ENCODE measurements at places on chromosomes 16 and 17. TPM values are rescaled to one million over a fixed set of nuclear protein-coding genes. Genes with fewer than 3 reads are reported as not detected.
A peak's percentile ranks its signal among the peaks of the same experiment; 100 is the strongest.

KRT28 gene
- total RNA-seq, result not detected

SAMD14 gene
- total RNA-seq, result 1.2 TPM

ZFHX3 gene
- 0.68 TPM for total RNA-seq

CYBA gene
- not detected for total RNA-seq

C16orf89 gene
- 1.0 TPM for total RNA-seq

CRYBA1 gene
- total RNA-seq, result not detected

MT4 gene
- total RNA-seq, result not detected

SLC4A1 gene
- not detected for total RNA-seq

LCAT gene
- 1.1 TPM for total RNA-seq

LITAFD gene
- total RNA-seq, result not detected

C17orf50 gene
- not detected for total RNA-seq

GRCh38 chr16:48146710-48147109 lies 9.1 kb downstream of the ABCC12 start:
- DNase-seq, result no peak

GRCh38 chr17:40735016-40735415 lies 20.1 kb downstream of the KRT25 start:
- DNase-seq, result no peak

DNA sequence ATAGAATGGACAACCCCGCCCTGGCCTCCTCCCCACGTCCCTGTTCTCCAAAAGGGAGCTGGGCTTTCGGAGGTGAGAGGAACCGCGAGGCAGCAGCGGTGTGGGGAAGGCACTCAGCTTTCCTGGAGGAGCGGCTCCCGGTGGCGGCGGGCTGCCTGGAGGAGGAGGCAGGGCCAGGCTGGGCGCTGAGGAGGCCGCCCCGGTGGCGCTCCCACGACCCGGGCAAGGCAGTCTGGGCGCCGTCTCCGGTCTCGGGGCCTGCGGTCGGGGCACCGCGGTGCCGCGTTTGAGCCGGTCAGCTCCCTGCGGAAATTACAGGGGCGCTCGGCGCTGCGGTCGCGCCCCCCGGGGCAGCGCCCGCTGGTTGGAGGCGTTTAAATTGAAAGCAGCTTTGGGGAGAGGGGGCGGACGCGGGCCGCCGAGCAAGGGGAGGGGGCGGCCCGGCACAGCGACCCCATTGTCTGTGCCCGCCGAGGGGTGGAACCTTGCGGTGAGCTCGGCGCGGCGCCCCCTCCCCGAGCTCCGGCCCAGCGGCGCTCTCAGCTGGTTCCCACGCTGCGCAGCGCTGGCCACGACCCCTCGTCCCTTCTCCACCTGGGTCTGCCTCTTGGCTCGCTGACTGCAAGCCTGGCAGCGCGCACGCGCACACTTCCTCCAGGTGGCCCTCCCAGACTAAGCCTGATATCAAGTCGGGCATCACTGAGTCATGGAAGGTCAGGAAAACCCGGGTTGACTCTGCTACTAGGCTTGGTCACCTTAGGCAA lies 58.7 kb upstream of the DLX4 start:
- no peak for DNase-seq

- DNase-seq, result peak; percentile 92
These were observed at the start of gene CCL2 for GRCh38 chr17:34254651-34255380. TSS of gene CCL2 (plus strand) at chr17:34255285. CDS start at chr17:34255350, 65 bp downstream.

DNA sequence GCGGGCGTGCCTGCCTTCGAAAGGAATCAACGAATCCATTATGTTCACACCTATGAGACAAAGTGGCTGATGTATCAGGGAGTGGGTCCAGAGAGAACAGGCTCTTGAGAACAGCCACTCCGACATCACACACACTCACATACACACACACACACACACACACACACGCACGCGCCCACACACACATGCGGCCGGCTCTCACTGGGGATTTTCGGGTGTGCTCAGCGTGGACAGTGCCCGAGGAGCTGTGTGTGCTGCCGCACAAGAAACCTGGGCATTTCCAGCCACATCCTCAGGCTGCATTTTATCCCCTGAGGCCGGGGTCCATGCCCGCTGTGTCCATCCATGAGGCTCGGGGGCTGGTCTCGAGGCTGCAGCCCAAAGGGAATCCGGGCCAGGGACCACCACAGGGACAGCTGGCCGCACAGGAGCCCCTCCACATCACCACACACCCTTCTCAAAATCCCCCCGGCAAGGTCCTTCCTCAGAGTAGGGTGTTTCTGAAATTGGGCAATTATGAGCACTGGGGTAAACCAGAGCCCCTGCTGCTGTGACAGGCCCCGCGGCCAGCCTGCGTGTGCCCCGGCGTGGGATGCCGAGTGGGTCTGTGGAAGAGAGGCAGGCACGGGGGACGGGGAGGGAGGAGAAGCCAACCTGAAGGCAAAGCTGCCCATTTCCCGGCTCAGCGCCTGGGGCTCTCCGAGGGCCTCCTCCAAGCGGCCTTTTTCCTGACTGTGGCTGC lies 24.8 kb downstream of the MRM3 start:
- DNase-seq, result no peak

DNA sequence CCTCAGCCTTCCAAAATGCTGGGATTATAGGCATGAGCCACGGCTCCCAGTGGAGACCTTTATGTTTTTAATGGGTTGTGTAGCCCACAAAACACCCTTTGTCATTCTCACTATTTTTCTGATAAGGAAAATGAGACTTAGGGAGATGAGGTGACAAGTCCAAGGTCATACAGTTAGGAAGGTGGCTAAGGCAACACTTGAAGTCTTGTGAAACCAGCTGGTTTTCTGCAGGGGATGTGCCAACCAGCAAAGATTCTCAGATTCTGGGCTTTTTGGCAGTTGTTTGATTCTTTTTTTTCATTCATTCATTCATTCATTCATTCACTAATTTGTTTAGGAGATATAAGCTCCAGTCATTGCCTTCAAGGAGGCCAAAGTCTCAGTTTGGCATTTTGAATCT lies 10.0 kb upstream of the PHOSPHO1 start:
- DNase-seq, result no peak

GRCh38 chr17:56521414-56522141 lies 71.9 kb upstream of the NOG start:
- DNase-seq, result no peak

DNA sequence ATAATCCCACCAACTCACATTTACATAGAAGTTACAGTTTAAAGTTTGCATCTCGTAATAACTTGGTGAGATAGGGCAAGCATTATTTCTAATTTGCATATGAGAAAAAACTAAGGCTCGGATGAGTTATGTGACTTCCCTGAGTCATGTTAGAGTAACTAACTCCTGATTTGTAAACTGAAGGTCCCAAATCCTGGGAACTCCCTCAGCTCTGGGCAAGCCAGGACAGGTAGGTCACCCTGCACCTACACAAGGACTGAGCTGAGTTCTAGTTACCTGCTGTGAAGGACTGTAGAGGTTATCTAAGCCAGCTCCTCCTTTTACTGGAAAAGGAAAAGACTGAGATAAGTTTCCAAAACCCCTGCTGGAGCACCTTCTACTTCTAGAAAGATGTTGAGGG lies 92.1 kb upstream of the HLF start:
- no peak for DNase-seq

DNA sequence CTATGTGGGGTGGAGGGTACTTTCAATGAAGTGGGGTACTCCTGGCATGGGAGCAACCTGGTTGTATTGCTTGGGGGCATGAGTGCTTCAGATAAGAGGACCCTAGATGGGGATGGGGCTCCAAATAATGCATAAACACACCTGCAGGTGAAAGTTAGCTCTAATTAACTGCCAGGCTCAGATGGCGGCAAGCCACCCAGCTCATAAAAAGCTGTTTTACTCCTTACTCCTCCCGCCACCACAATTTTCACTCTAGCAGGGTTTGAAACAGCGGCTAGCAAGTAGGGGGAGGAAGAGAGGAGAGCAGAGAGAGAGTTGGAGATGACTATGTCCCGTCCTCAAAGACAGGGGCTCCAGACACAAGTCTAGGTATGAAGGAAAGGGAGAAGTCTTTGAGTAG lies 117.7 kb upstream of the WSCD1 start:
- no peak for DNase-seq

- DNase-seq, result peak; percentile 64
These were observed 3.9 kb downstream of the ITGA2B start for GRCh38 chr17:44385287-44386181.

DNA sequence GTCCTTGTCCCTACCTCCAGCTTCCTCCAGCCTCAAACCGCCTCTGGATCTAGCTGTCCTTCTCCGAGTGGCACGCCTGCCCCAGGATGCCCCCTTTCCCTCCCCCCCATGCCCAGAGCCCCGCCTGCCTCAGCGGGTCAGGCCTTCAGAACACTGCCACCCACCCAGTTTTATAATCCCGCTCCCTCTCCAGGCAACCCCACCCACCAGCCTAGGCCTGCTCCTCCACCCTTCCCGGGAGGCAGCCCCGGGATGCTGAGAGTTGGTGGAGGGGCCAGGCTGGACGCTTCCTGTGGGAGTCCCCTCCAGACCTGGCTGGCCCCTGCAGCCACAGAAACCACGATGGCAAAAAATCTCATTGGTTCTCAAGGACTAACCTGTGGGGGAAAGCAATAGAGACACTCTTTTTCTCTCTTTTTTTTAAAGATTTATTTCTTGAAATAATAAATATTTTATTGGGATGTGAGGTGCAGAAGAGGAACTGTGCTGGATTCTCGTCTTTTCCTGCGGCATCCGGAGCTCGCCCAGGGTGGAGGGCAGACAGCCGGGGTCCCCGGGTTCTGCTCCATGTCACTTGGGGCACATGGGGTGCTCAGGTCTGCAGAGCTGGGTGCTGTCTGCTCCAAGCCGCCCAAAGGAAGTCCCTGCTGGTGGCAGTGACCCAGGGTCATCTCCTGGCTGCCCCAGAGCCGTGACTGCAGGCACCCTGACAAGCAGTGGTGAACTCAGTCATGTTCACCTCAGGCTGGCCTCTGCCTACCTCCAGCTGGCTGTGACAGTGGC lies 81.9 kb downstream of the MGAT5B start:
- DNase-seq, result no peak

DNA sequence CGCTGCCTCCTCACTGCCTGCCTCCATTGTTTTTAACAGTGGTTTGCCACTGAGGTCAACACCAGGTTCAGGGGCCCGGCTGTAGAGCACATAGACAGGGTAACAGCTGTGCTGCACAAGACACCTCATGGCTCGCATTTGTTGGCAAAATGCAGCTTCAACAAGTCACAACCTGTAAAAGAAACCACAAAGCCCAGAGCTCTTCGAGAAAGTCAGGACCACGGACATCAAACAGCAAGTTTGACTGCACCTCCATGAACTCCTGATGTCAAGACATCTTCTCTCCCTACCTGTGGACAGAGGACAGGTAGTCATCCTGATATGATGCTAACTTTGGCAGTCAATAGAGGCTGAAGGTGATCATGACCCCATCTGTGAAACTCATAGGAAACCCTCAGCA lies 142.4 kb upstream of the SOX9 start:
- DNase-seq, result no peak

GRCh38 chr17:37848690-37849616 lies 75.3 kb upstream of the TBC1D3K start:
- DNase-seq, result peak; percentile 95

- no peak for DNase-seq
These were observed 1.2 kb upstream of the FGF11 start for GRCh38 chr17:7437950-7438614.

DNA sequence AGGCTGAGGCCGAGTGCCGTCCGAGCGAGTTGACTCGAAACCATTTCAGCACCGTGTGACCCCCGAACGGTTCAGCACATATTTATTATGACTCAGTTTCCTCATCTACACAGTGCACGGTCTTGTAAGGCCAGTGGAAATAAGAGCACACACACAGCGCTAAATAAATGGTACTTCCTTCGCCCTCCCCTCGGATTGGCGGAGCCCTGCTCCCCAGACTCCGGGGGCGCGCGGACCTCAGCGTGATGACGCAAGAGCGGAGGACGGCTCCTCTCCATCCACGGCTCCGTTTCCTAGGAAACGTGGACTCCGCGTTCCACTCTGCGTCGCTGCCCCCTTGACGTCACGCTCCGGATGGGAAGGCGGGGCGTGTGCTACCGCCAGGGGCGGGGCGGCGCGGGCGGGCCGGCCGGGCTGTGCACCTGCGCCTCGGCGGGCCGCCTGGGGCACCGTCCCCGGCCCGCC lies at the start of gene PARD6A:
PARD6A (plus strand) TSS at position 397 of the 465 bp plus-strand sequence. CDS start 79 bp downstream, outside the sequence.
- peak; percentile 96 for DNase-seq

DNA sequence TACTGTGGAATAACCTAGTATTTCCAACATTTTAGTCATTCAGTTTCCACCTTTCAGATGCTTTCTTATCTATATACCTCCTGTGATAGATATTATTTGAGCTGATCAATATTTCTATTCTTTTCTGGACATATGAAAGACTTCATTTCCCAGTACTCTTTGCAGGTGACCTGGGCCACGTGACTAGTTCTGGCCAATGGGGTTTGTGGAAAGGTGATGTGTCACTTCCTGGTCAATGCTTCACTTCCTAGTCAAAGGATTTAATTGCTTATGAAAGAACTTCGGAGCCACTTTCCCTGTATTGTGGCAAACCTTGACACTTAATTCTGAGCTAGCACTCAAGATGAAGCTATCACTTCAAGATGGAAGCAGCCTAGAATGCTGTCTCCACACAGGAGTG lies 248.9 kb upstream of the FOXF1 start:
- peak; percentile 39 for DNase-seq

GRCh38 chr16:79848719-79849118 lies 248.2 kb upstream of the MAF start:
- DNase-seq, result no peak

DNA sequence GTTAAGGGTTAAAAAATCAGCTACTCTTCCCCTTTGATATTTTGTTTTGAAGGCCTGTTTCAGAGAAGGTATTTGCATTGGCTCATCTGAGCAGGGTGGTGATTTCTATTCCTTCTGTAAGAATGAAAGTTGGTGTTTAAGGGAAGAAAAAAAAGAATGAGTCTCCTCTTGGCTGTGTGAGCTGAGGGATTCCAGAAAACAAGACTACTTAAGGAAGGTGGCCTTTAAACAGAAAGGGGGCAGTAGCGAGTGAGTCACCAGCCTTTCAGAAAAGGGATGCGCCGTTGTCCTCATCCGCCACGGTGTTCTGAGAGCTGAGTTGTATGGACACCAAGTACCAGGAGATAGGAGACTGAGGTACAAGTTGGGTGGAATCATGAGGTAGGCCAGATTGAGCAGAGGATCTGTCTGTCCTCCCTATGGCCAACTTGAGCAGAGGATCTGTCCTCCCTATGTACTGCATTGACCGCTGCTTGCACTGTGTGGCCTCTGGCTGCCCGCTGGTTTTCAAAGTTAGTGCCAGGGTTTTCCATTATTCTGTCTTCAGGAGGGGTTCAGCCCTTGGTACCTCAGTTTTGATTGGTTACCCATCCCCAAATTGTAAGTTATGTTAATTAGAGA lies 8.2 kb downstream of the PRKCA start:
- no peak for DNase-seq

DNA sequence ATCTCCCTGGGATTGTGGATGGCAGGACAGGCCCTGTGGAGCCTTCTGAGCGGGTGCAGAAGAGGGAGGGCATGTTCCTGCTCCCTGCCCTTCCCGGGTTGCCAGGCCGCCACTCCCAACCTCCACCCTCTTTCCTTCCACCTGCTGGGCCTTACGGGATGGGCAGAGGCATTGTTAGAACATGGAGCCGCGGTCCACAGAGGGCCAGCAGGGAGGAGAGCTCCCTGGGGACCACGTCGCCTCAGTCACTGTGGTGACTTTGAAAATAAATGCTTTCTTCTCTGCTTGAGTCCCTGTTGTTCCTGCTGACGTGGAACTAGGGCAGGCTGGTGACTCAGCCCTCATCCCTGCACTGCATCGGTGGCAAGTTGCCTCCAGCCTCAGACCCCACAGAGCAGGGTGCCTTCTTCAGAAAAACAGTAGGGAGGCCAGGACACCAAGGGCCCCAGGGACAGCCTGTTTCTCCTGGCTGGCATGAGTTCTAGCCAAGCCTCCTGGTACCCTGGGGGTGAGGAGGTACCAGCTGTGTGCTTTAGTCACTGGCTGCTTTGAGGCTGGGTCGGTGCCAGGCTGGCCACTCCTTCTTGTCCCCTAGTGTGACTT lies 224.9 kb downstream of the SEC14L1 start:
- DNase-seq, result peak; percentile 96

- DNase-seq, result no peak
These were observed 448.1 kb downstream of the HS3ST4 start for GRCh38 chr16:26139884-26140283.
